ENCODE measurements at places on chromosomes 1 and 21.
A peak's percentile ranks its signal among the peaks of the same experiment; 100 is the strongest.

DNA sequence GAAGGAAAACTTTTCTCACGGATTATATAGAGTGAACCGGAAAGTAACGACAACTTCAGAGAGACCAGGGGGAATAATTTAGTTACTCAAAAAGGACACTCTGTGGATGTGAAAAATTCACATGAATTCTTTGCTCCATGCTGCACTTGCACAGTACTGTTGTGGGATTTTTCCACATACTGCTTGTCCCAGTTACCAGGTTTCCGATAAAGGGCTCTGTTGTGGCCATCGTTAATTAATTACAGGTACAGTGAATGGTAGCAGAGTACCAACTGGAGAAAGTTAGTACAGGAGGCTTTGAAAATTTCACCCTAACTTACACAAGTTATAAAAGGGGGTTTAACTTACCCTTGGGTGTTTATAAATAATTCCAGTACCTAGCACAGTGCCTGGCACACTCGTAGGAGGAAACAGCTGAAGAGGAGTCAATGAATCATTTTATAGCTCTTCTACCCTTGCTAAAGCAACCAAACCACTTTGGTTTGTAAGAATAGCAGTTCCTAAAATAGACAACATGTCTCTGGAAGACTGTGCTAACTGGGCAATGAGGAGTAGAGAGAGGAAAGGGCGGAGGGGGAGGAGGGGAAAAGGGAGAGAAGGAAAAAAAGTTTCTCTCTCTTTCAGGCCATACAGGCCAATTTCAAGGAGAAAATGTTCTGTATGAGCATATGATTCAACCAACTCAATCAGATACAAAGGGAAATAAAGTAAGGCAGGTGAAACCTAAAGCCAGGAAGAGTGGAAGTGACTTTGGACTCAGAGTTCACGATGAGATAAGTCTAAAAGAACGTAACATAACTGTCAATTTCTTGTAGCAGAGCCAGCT lies 98.3 kb upstream of the MAGI3 start:
- DNase-seq = no peak

DNA sequence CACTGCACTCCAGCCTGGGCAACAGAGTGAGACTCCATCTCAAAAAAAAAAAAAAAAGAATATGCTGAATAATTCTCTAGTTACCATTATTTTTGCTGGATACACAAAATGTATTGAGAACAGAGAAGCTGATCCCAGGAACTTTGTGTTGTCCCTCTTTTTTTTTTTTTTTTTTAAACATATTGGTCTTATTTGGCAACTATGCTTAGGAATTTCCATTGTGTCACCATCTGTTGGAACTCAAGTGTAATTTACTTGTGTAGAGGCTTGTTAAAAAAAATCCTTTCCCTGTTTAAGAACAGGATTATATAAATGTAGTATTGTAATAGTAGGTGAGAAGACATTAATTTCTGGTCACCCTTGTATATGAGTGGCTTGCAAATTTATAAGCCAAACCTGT lies 28.6 kb downstream of the CAMSAP2 start:
- no peak for DNase-seq

- no peak for DNase-seq
These were observed 26.1 kb downstream of the PKP1 start for GRCh38 chr1:201309416-201309815.

DNA sequence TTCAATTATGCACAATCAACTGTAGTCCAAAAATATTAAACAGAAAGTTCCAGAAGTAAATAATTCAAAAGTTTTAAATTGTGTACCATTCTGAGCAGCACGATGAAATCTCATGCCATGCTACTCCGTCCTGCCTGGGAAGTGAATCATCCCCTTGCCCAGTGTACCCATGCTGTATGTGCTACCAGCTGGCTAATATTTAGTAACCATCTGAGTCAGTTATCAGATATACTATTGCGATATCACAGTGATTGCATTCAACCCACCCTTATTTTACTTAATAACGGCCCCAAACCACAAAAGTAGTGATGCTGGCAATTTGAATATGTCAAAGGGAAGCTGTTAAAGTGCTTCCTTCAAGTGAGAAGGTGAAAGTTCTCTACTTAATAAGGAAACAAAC lies 56.2 kb downstream of the EVI5 start:
- DNase-seq = no peak

GRCh38 chr1:210773450-210773849 lies 360.5 kb downstream of the KCNH1 start:
- no peak for DNase-seq

- no peak for DNase-seq
These were observed 87.3 kb upstream of the IFFO2 start for GRCh38 chr1:19043579-19044443.

DNA sequence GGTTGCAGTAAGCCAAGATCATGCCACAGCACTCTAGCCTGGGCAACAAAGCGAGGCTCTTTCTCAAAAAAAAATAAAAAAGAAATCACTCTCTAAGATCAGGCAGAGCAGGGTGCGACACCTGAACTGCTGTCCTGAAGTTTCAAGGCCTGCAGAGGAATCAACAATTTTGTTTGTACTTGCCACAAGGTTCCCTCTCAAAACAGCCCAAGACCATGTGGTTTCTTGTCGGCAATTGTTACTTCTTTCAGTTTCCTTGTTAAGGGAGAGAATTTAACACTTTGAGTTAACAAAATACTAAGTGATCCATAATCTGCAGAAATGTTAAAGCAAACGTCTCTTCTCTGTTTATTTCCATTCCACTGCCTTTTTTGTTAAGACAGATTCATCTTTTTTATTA lies 36.5 kb downstream of the MACO1 start:
- no peak for DNase-seq

DNA sequence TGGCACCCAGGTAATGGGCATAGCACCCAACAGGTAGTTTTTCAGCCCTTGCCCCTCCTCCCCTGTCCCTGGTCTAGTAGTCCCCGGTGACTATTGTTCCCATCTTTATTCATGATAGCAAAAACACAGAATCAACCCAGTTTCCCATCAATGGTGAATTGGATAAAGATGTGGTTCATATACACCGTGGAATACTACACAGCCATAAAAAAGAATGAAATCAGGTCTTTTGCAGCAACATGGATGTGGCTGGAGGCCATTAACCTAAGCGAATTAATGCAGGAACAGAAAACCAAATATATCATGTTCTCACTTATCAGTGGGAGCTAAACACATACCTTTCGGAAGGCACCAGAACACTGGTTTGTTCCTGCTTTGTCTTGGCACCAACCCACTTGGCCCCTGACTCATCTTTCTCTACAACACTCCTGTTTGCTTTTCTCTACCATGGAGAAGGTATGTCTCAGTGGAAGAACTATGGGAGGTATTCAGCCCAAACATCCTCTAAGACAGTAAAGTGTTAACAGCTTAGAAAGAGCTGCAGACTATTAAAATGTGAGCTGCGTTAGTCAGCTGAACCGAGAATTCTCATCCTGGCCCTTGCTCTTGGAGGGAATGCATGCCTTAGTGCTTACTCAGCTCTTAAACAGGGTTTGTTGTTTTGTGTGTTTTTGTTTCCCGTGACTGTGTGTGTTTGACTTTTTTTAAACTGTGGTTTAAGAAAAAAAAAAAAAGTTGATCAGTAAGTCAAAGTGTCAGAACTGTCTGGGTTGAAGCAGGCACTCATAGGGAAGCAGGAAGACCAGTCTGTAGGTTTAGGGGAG lies 203.0 kb downstream of the TOMM20 start:
- no peak for DNase-seq

GRCh38 chr21:45018131-45019075 lies 56.0 kb upstream of the ADARB1 start:
- DNase-seq = no peak

- no peak for DNase-seq
These were observed 8.7 kb downstream of the KIRREL1 start for GRCh38 chr1:158002022-158002630.

DNA sequence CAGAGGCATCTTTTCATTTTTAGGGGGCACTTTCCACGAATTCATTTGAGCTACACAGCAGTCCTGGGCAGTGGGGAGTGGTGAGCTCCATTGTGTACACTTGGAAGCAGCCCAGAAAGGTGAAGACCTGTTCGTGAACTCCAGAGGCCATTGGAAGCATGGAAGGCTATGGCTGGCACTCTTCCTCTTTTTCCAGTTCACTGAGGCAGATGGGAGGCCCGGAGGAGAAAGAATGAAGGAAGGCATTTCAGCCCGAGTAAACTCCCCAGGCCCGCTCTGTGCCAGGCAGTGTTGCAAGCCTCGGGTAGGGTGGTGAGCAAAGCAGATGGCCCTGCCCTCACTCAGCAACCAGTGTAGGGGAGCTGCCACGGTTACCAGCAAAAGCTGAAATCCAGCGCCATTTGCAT lies 673 bp upstream of the DHCR24 start:
- no peak for DNase-seq

GRCh38 chr1:164733070-164733469 lies 174.1 kb downstream of the PBX1 start:
- no peak for DNase-seq

GRCh38 chr1:162333991-162334390 lies 42.7 kb downstream of the SPATA46 start:
- DNase-seq = no peak

GRCh38 chr21:30935121-30935888 lies 53.9 kb upstream of the KRTAP11-1 start:
- DNase-seq = no peak

GRCh38 chr1:95027046-95027445 lies 45.7 kb downstream of the ALG14 start:
- no peak for DNase-seq

GRCh38 chr1:54870869-54871268 lies 16.1 kb downstream of the DHCR24 start:
- no peak for DNase-seq

GRCh38 chr1:1318131-1318652 lies 6.3 kb downstream of the INTS11 start:
- DNase-seq = no peak

DNA sequence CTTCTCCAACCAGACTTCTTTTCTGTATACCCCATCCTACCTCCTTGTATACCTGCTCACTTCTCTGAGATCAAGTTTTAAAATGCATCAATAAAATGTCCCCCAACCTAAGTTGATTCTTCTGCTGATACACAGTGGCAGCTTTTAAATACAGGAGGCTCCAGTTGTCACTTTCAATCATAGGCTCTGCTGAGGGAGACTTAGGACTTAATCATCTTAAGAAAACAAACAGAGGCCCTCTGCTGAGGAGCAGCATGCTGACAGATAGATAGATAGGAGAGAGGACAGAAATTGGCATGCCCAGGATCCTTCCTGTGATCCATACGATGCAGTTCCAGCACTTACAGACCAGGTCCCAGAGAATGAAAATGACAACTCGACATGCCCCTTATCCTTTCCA lies 311.0 kb upstream of the PROX1 start:
- no peak for DNase-seq

GRCh38 chr1:91619881-91620280 lies 119.2 kb downstream of the CDC7 start:
- no peak for DNase-seq

- DNase-seq = no peak
These were observed 245.7 kb upstream of the JUN start for GRCh38 chr1:59029411-59030167.

- DNase-seq = peak; percentile 68
These were observed at the start of gene CAMSAP2 for GRCh38 chr1:200738327-200738948. Gene CAMSAP2, plus strand, starts transcription at chr1:200738893. Its CDS starts 935 bp downstream, at chr1:200739828.

DNA sequence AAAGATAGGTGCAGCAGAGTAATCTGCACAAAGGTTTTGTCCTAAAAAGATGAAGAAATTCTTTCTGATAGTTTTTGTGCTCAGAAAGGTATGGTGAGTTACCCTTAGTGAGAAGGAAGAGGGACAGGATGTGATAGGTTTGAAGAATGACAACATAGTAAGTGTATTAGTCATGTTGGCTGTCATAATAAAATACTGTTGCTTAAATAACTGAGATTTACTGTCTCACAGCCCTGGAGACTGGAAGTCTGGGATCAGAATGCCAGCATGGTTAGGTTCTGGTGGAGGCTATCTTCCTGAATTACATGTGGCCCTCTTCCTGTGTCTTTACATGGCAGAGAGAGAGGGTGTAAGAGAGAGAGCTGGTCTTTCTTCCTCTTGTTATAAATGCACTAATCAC lies 965.2 kb downstream of the TTLL7 start:
- DNase-seq = no peak

DNA sequence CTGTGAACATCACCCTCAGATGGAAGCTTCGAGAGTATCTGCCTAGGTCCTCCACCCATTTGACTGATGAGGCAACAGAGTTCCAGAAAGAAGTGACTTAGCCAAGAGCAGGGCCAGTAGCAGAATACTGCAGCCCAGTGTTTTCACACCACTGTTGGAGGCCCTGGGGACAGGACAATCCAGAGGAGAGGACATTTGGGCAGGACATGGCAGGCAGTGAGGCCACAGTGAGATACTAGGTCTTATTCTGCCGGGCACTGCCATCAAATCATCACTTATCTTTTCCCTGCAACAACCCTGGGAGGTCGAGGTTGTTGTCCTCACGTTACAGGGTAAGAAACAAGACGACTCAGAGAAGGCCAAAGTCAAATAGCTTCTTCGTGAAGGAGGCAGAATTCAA lies 5.5 kb upstream of the FOXO6 start:
- no peak for DNase-seq

DNA sequence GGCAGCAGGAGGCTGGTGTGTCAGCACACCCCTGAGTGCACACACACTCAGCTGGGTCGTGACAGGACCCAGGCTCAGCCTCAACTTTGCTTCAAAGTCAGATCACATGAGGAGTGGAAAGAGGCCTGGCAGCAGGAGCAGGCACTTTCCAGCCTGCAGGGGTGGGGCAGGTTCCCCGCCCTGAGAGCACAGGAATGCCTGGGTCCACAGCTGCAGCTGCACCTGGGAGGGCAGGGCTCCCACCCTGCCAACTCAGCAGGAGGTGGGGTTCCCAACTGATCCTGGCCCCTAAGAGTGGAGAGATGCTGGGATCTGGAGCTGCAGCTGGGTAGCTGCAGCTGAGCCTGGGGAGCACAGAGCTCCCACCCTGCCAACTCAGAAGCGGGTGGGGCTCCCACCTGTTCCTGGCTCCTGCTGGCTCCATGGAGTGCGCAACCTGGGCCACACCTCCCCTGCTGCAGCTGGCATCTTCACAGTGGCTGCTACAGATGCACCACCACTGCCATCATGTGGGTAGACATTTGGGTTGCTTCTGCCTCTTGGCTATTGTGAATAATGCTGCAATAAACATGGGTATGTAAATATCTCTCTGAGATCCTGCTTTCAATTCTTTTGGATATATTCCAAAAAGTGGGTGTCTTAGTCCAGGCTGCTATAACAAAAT lies 415.4 kb downstream of the TTLL7 start:
- peak; percentile 13 for DNase-seq

GRCh38 chr21:16538405-16538804 lies 808.6 kb downstream of the USP25 start:
- DNase-seq = no peak

GRCh38 chr1:68047659-68048026 lies 2.8 kb downstream of the DIRAS3 start:
- DNase-seq = no peak

- DNase-seq = no peak
These were observed 38.0 kb downstream of the ADSS2 start for GRCh38 chr1:244413736-244414135.

Data from stimulated activated CD4-positive, alpha-beta T cell treated with anti-CD3 and anti-CD28 coated beads, Interleukin-4, amount 100 ng/mL, for 1 hour (primary cell).